Peyer's patch (tissue), 4 donors: ENCODE measurements at places on chromosomes 4 and X. TPM values are rescaled to one million over a fixed set of nuclear protein-coding genes. Genes with fewer than 3 reads are reported as not detected.

SLC2A9 gene
- 8.3 TPM for total RNA-seq

VBP1 gene
- total RNA-seq: 30.5 TPM

SLC6A14 gene
- total RNA-seq: 0.28 TPM

PABPC1L2A gene
- total RNA-seq: not detected

DNA sequence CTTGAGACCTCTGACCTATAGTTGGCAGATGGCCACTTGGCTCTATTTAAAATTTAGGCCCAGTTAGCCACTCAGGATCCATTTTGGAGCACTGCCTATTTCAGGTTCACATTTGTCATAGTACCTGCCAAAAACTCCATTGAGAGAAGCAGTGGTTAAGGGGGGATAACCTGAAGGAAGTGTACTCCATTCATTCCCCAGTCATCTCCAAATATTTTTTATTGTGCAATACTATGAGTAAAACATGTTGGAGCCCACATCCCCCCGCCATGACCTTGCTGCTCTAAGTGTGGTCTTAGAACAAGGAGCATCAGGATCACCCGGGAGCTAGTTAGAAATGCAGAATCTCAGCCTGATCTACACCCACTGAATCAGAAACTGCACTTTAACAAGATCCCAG is 21.1 kb downstream of the PLP1 start:
- DNase-seq: no peak
